ENCODE measurements at places on chromosomes 11 and 22.

DNA sequence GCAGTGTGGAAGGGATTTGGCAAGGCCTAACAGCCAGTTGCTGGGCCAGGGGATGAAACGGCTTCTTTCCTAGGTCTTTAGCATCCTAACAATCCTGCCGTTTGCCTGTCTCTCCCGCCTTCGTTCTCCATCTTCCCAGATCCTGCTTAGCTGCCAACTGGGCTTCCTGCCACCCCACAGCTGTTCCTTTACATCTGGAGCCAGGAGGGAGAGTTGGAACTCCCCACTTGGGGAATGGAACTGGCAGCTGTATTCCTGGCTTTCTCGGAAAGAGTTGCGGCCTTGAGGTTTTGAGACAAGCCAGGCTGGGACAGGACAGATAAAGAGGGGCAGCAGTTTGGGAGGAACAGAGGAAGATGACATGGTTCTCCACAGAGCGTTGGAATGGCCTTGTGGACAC, 59.6 kb downstream of the ST3GAL4 start:
- DNase-seq = peak; percentile 96

DNA sequence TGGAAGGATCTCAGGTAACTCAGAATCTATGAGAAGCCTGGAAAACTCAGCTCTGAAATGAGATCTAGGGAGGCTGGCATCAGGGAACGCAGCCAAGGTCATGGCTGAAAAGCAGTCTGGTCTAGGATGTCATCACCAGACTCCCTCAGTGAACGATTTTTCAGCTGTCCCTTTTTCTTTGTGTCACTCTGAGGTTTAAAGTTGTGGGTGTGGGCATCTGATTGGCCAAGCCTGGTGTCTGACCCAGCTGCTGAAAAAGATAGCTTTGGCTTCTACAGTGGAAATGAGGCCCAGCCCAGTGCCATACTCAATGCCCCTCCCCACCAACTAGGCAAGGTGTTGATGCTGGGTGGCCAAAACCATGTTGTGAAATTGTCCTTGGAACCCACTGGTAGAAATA, 14.5 kb downstream of the RPS3 start:
- DNase-seq = no peak

GRCh38 chr22:49999946-50000586, 12.5 kb downstream of the IL17REL start:
- DNase-seq = no peak

GRCh38 chr11:132718711-132719671, 813.3 kb downstream of the OPCML start:
- DNase-seq = no peak

DNA sequence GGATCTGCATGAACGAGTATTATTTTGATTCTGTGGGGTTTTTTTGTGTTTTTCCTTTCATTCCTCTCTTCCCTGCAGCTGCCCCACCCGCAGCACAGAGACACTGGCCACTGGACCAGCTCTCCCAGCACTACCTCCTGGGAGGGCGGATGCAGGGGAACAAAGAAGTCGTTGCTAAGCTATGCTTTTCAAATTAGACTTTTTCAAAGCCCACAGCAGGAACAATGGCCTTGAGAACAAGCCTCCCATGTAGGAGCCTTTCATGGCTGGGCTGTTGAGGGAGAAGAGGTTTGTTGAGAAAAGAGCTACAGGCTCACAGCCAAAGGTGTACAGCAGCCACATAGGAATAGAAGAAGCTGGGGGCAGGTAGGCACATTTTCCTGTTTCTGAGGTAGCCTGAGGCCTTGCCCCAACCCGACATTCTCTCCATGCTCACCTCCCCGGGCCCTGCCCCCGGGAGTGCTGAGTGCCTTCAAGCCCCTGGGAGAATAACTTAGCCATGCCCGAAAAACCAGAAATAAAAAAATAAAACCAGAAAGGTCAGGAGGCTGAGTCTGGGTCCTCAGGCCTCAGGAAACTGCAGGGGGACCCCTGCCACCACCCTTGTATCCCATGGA, 20.5 kb upstream of the SYT12 start:
- DNase-seq = no peak

GRCh38 chr11:123696183-123696582, 41.8 kb upstream of the SCN3B start:
- DNase-seq = no peak

DNA sequence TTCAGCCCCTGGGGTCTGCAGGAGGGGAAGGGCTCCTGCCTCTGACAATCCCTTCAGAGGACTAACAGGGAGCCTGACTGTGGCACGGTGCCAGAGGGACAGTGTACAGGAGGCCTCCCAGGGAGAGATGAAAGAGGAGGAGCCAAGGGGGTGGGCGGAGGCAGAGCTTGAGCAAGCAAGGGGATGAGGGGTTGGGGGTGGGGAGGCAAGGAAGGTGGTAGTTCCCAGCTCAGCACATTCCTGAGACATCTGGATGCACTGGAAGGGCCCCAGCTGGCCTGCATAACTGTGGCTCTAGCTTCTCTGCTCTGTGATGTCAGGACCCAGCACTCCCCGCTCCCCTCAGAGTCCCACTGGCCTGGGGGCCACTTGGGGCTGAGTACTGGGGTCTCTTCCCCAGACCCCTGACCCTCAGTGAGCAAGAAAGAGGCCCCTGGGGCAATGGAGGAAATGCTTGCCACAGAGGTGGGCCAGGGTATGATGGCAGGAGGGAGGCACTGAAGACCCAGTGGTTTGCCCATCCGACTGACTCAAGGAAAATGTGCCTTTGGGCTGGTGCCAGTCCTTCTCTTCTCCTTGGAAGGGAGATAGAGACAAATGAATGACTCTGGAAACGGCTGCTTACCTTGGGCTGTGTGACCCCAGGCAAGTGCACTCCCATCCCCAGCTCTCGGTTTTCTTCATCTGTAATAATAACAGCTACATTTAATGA, 13.3 kb downstream of the CREB3L1 start:
- peak; percentile 91 for DNase-seq

DNA sequence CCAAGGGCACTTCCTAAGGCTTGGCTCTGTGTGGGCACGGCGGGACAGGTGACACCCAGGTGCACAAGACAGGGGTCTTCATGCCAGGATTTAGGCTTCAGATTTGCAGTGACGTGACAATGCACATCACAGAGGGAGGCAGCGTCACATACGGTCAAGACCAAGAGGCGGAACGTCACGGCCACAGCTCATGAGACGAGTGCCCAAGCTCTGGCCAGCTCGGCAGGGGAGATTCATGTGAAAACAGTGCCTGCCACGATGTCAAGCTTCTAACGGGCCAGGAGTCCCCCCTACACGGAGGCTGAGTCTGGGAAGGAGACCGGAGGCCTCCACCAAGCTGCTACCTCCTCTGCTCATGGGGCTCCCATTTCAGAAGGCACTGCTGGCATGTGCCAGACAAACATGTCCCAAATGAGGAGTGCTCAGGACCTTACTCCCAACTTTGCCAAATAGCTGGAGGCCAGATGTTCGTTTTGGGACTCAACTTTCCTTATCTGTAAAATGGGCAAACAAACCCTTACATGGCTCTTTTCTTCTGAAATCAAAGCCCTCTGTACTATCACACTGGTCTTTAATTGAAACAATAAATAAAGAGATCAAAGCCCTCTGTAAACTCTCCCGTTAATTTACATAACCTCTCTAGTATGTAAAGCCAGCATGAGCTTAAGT, 16.6 kb downstream of the VPS37C start:
- no peak for DNase-seq

- no peak for DNase-seq
These were observed 605.7 kb upstream of the LRRC4C start for GRCh38 chr11:42065199-42065598.

DNA sequence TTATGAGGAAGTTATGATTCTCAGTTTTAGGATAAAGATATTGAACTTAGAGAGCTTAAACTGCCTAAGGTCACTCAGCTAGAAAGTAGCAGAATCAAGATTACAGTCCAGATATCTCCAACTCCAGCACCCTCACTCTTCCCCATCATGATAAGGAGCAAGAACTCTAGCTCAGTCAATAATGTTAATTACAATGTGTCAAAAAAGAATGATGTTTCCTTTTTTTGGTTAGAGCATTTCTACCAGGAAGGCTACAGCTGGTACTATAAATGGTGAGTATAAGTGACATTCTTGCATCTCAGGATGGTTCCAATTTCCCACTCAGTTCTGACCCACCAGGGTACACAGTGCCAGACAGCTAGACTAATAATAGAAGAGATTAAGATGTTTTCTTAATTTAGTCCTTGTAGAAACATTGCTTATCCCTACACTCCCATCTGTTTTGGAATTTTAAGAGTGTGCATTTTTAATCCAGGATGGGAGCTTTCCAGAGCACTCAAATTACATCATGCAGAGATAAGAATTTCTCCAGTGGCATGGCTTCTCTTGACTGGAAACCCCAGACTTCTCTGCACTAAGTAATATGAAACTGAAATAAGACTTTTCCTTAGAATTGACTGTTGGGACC, 21.6 kb upstream of the BBOX1 start:
- DNase-seq = no peak

GRCh38 chr11:15865212-15865987, 490.9 kb downstream of the SOX6 start:
- no peak for DNase-seq

GRCh38 chr11:34585735-34586487, 35.0 kb upstream of the EHF start:
- no peak for DNase-seq

GRCh38 chr11:67421430-67422031, 6.1 kb downstream of the CARNS1 start:
- no peak for DNase-seq

GRCh38 chr22:24408630-24409029, 18.8 kb upstream of the ADORA2A start:
- no peak for DNase-seq

DNA sequence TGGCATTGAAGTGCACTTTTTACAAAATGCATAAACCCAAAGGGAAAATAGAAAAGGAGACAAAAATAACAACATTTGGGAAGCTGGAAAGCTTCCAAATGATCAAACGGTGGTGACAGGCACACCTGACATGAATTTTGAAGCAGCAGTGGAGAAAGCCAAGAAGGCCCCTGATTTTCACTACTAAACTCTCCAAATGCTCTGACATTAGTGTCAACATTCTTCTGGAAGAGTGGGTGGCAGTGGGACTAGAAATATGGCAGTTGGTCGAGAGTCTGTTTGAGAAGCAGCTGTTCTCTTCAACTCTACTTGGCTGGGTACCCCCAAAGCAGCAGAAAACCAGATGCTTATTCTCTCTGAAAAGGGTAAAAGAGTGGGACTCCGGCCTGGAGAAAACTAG, 12.3 kb upstream of the APOA5 start:
- no peak for DNase-seq

- DNase-seq = no peak
These were observed 9.2 kb upstream of the BIK start for GRCh38 chr22:43101306-43101705.

DNA sequence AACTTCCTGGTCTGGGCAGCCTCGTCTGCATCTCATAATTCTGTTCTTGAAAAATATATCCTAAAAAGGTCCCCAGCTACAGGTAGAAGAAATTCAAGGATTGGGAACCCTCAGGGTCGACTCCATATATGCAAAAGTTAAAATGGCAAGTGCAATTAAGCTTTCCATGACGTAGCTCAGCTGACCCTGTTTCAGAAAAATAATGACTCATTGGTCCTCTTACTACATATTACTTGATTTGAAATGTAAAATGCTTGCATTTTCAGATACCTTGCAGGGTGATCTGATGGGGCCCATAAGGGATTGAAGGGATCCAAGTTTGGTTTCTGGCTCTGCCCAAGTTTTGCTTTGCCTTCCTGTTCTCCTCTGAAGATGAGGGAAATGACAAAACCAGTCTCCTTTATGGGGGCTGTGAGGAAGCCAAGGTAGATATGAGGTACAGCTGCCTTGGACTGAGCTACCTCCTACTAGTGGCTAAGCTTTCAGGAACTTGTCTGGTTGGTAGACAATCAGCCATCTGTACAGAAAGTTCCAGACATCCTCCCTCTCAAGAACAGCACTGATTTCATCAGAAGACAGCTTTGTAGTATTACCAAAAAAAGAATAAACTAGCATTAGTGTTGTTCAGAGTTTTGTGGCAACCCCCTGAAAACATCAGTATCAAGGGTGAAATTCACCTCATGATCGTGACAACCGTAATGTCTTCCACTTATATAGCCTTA, 177.3 kb downstream of the DBX1 start:
- no peak for DNase-seq

GRCh38 chr11:111463276-111463675, 48.9 kb downstream of the BTG4 start:
- peak; percentile 6 for DNase-seq

DNA sequence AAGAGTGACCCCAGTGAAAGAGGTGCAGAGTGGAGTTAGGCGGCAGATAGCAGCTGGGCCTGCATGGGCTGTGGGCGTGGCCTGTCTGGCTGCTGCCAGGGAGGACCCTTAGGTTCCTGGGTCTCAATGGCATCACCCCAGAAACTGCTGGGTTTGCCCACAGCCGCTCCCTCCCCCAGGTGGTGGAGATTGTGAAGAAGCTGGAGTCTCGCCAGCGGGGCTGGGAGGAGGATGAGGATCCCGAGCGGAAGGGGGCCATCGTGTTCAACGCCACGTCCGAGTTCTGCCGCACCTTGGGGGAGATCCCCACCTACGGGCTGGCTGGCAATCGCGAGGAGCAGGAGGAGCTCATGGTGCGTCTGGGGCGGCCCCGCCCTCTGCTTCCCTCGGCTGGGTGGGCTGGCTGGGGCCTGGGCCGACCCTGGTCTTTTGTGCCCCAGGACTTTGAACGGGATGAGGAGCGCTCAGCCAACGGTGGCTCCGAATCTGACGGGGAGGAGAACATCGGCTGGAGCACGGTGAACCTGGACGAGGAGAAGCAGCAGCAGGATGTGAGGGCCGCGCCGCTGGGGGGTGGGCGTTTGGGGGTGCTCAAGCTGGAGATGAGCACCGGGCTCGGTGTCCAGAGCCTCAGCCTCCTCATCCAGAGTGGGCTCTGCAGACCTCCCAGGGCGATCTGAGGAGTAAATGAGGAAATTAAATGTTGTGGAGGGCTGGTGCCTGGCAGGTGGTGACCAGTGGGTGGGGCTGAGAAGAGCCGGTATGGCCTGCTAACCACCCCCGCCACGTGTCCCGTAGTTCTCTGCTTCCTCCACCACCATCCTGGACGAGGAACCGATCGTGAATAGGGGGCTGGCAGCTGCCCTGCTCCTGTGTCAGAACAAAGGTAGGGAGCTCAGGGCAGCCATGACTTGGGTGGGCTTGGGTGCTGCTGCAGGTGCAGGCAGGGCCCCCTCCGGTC, 15.0 kb downstream of the SART1 start:
- no peak for DNase-seq

GRCh38 chr11:61345954-61346843, 13.2 kb downstream of the TKFC start:
- no peak for DNase-seq

DNA sequence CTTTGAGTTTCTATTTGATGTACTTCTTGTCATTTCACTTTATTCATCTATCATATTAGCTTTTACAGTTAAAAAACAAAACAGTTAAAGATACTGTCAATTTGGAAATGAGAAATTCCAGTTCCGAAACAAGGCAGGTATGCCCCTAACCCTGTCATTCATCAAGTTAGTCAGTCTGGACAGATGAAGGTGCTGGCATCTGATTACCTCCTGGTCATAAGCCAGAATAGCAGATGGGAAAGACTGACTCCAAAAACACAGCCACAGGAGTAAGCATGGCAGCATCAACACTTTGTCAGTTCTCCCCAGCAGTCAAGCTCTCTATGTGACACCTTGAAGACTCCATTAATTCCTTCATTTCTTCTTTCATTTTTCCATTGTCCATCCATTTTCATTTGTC, 4.3 kb downstream of the LRRC51 start:
- DNase-seq = no peak

- no peak for DNase-seq
These were observed 17.5 kb downstream of the SAAL1 start for GRCh38 chr11:18088366-18088765.

- DNase-seq = peak; percentile 42
These were observed 13.2 kb upstream of the AIFM3 start for GRCh38 chr22:20953668-20954500.

GRCh38 chr11:10125522-10126133, 168.4 kb downstream of the SBF2 start:
- no peak for DNase-seq
